Activated CD4-positive, CD25-positive, alpha-beta regulatory T cell treated with anti-CD3 and anti-CD28 coated beads, Interleukin-2, amount 50 U/mL, for 16 hours (primary cell): ENCODE measurements at places on chromosomes 11 and 22.

- no peak for DNase-seq
Observed at GRCh38 chr11:116454020-116454645, 318.7 kb downstream of the BUD13 start.

DNA sequence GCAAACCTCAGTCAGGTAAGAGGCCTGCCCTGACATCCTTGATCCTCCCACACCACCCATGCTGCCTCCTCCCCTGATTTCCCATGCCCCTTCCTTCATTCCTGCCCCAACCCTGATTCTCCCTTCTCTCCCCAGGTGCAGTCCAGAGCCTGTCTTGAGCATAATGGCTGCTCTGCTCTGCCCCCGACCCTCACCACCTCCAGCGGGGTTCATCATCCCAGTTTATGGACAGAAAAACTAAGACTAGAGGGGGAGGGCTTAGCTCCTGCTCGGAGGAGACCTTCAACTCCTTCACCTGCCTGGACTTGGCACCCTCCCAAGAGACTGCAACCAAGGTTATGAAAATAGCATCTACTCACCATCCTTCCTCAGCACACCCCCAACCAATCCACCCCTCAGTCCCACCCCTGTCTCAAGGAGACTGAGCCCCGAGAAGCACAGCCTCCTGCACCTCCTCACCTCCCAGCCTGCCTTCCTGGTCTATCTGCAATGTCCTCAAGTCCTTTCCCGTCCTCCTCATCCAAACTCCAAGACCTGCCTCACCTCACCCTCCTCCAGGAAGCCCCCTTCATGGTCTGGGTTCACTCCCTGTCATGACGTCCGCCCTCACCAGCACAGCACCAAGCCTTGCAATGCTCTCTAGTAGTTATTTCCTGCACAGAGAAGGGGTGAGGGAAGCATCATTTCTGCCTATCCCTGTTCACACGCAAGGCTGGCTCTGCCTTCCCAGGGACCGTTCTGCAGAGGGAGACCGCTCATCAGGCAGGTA, 103.1 kb downstream of the PDE2A start:
- DNase-seq: no peak

DNA sequence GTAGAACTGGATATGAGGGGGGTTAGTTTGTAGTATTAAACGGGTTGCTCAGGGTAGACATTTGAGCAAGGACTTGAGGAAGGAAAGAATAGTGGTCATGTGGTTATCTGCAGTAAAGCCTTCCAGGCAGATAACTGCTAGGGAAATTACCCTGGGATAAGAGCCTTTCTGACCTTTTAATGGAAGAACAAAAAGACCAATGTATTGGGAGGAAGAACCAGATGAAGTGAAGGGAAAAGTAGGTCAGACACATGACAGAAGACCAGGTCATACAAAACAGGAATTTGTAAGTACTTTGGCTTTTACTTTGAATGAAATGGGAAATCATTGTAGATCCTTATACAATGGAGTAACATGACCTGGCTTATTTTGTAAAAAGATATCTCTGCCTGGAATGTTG, 241.9 kb upstream of the CTSC start:
- no peak for DNase-seq

- no peak for DNase-seq
Observed at GRCh38 chr22:33274214-33275072, 216.3 kb upstream of the SYN3 start.

GRCh38 chr11:101817581-101817980, 97.2 kb upstream of the CEP126 start:
- DNase-seq: no peak
